ENCODE measurements at places on chromosomes 12 and 14.

DNA sequence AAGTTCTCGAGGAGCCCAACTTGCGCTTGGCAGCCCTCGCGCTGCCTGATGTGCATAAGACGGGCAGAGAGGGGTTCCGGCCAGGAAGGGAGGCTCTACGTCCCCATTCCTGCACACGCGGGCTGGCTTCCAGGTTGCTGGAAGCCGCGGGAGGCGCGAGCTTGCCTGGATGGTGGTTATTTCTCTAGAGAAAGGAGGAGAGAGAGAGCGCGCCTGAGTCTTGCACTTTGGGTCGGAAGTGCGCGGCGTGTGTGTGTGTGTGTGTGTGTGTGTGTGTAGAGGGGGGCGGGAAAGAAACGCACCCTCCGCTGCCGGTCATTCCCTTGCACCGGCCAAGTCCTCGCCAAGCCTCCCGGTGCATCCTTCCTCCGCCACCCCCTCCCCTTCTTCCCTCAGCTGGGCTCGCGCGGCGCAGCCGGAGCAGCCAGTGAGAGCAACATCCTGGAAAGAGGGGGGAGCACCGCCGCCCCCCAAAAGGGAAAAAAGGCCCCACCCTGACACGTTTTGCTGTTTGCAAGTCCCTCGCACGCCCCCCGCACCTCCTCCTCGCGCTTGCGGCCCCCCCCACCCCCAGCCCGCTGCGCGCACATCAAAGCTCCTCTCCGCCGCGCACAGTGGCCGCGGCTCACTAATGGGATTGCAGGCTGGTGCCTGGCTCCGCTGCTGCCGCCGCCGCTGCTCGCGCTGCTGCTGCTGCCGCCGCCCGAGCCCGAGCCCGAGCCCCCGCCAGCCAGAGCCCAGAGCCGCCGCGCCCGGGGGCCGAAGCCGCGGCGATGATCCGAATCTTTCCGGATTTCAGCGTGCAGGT, 4.4 kb upstream of the NPAS3 start:
- DNase-seq, result no peak

GRCh38 chr14:28813810-28814209, 47.2 kb downstream of the FOXG1 start:
- DNase-seq, result no peak

- no peak for DNase-seq
These were observed 397.7 kb upstream of the PRICKLE1 start for GRCh38 chr12:42987216-42987650.

DNA sequence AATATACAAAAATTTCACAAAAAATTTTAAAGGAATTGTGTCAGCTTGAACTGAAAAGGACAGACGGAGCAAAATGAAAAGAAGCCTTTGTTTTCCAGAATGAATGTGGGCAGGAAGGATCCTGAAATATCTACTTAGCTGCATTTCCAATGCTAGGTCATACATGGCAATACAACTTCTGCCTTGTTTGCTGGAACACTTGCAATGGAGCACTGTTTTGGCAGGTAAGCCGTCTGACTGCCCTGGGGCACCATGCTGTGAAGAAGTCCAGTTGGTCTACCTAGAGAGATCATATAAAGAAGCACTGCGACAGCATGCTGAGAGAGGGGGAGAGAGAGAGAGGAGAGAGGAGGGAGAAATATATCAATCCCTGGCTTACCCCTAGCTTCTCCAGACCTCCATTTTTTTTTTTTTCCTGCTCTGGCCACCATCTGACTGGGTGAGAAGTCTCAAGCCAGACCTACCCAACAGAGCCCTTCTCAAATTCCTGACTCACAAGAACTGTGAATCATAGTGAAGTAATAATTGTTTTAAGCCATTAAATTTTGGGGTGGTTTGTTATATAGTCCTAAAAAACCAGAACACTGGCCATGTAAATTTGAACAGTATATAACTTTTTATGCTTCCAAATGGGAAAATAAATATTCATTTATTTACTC, 97.1 kb upstream of the PRICKLE1 start:
- DNase-seq, result no peak

DNA sequence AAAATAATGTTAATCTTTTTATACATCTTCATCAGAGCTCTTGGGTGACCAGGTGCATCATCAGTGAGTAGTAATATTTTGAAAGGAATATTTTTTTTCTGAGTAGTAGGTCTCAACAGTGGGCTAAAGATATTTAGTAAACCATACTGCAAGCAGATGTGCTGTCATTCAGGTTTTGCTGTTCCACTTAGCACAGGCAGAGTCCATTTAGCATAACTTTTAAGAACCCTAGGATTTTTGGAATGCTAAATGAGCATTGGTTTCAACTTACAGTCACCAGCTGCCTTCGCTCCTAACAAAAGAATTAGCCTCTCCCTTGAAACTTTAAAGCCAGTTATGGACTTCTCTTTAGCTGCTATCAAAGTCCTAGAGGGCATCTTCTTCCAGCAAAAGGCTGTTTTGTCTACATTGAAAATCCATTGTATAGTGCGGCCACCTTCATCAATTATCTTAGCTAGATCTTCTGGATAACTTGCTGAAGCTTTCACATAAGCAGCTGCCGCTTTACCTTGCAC, 24.6 kb downstream of the RIMKLB start:
- no peak for DNase-seq

GRCh38 chr14:64573109-64573508, 23.3 kb downstream of the PPP1R36 start:
- DNase-seq, result no peak

- DNase-seq, result no peak
These were observed 137.4 kb downstream of the CALM1 start for GRCh38 chr14:90534091-90534837.

DNA sequence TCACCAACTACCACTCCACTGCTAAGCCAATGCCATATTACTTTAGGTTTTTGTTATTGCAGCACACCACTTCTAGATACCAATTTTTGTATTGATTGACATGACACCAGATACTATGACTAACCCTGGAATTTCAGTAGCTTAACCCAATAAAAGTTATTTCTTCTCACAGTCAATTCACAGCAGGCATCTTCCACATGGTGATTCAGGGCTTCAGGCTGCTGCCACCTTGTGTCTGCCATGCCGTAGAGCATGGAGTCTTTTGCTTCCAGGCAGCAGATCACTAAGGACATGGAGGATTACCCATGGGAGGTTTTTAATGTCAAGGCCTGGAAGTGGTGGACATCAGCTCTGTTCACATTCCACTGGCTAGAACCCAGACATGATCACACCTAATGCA, 56.4 kb upstream of the LTA4H start:
- DNase-seq, result no peak

DNA sequence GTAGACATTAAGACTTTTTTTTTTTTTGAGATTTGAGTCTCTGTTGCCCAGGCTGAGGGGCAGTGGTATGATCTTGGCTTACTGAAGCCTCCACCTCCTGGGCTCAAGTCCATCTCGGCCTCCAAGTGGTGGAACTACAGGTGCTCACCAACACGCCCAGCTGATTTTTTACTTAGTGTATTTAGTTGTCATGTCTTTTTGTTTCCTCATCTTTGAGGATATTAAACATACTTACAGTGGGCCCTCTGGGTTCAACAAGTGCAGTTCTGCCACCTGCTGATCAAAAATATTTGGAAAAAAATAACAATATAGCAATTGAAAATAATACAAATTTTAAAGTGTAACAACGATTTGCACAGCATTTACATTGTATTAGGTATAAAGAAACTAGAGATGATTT, 4.4 kb upstream of the B4GALNT1 start:
- DNase-seq, result no peak
